ENCODE measurements at places on chromosomes 13 and 19. TPM values are rescaled to one million over a fixed set of nuclear protein-coding genes. Genes with fewer than 3 reads are reported as not detected.
A peak's percentile ranks its signal among the peaks of the same experiment; 100 is the strongest.

DNA sequence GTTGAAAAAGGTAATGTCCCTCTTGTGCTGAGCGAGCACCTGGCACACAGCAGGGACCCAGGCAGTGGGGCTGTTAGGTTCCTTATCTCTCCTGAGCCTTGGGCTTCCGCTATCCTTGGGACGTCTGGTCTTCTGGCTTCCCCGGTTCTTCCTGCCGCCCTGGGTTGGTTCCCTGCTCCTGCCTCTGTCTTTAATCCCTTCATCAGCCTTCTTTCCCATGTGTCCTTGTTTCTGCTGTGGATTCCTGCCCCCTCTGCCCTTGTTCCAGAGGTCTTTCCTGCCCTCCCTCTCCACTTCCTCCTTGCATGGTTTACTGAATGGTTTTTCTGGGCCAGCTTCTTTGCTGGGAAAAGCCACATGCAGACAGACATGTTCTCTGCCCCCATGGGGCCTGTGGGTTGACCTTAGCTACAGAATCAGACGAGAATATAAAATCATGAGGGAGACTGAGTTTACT, 2.6 kb downstream of the EPN1 start:
- DNase-seq = no peak
- H3K27me3 ChIP-seq = no peaks in the 10 kb centered on the region
- no peak overlapping the region for H3K27ac ChIP-seq
- peaks cover 24% of the 10 kb centered on the region for H3K36me3 ChIP-seq

DNA sequence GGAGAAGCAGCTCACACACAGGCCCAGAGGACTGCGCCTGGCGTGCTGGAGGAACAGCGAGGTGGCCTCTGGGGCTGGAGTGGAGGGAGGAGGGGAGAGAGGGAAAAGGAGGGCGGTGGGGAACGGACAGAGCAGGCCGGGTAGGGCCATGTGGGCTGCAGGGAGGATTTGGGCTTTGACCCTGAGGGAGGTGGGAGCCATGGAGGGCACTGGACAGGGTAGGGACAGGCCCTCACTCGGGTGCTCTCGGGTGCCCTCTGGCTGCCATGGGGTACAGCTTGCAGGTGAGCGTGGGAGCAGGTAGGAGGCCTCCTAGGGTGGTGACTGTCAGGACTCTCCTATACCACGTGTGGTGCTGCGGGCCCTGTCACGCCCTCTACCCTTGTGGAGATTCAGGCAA, 22.8 kb downstream of the PLIN4 start:
- DNase-seq = no peak
- H3K27ac ChIP-seq = no peak overlapping the region
- peaks cover 36% of the 10 kb centered on the region for H3K36me3 ChIP-seq
- no peaks in the 10 kb centered on the region for H3K4me1 ChIP-seq

- no peaks in the 10 kb centered on the region for H3K27me3 ChIP-seq
- H3K4me3 ChIP-seq = no peak overlapping the region
- no peaks in the 10 kb centered on the region for H3K4me1 ChIP-seq
- no peaks in the 10 kb centered on the region for H3K36me3 ChIP-seq
- DNase-seq = no peak
Measured at GRCh38 chr19:51086153-51086850, 3.6 kb upstream of the KLK14 start.

DNA sequence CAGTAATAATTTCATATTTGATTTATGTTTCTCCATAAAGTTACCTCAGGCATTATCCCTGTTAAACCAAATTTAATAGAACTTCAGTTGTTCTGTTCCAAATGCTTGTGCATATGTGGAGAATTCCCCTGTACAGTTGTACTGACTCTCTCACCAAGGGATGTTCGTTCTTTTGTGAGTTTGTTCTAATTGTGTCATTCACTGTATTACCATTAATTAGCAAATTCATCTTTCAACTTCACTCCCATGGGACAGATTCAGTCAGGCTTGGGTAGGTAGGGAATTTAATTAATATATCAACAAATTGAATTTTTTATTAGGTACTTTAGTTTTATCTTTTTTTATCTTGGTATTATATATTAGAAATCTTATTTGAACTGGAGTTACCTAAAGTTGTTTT, 265.4 kb downstream of the DCT start:
- no peaks in the 10 kb centered on the region for H3K36me3 ChIP-seq
- no peaks in the 10 kb centered on the region for H3K4me1 ChIP-seq
- no peak for DNase-seq

DNA sequence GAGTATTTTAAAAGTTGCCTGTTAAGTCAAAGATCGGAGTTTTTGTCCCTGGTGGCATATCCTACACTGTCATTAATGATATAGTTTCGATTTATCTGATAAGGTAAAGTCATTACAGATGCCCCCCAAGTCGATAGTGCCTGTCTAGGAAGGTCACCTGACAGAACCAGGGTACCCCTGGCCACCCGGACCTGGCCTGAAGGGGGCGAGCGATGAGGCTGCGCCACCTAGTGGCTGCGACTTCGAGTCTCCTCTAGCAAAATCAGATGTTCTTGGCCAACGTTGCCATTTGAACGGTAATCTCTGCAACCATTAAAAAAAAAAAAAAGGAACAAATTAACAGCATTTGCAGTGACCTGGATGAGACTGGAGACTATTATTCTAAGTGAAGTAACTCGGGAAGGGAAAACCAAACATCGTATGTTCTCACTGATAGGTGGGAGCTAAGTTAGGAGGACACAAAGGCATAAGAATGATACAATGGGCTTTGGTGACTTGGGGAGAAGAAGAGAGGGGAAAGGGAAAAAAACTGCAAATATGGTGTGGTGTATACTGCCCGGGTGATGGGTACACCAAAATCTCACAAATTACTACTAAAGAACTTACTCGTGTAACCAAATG, 565.1 kb downstream of the LIG4 start:
- H3K27me3 ChIP-seq = no peaks in the 10 kb centered on the region
- no peaks in the 10 kb centered on the region for H3K36me3 ChIP-seq
- DNase-seq = peak; percentile 50
- H3K4me1 ChIP-seq = no peaks in the 10 kb centered on the region

Gene CGB8
- not detected for polyA plus RNA-seq

Gene EDDM13
- not detected for polyA plus RNA-seq

Measured in fibroblast of lung (primary cell).